Small intestine (tissue), 16 donors: ENCODE measurements at places on chromosomes 2 and 18.

DNA sequence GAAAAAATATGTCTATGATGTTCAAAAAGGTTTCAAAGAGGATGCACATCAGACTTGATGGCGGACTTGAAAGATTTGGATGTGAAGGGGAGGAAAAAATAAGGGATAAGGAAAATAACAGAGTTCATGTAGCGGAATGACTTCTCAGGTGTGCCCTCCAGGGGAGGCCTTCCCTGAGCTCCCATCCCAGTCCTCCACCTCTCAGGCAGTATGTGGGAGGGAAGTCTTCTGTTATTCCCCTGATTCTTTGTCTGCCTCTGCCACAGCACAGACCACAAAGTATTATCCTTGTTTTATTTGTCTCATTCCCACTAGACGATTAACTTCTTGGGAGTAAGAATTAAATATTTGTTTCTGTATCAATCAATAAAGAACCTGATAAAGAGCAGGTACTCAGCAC is 17.7 kb downstream of the COL5A2 start:
- no peak overlapping the region for H3K4me3 ChIP-seq
- H3K4me1 ChIP-seq = peaks cover 3% of the 10 kb centered on the region
- H3K36me3 ChIP-seq = no peaks in the 10 kb centered on the region
- DNase-seq = no peak
- H3K27me3 ChIP-seq = no peaks in the 10 kb centered on the region

- H3K4me3 ChIP-seq = no peak overlapping the region
- peaks cover 2% of the 10 kb centered on the region for H3K27me3 ChIP-seq
- H3K27ac ChIP-seq = no peak overlapping the region
- DNase-seq = no peak
Observed at GRCh38 chr2:7368211-7368610, 451.0 kb downstream of the RNF144A start.

- no peak overlapping the region for H3K4me3 ChIP-seq
- H3K36me3 ChIP-seq = no peaks in the 10 kb centered on the region
- H3K27me3 ChIP-seq = no peaks in the 10 kb centered on the region
- no peaks in the 10 kb centered on the region for H3K4me1 ChIP-seq
- no peak for DNase-seq
Observed at GRCh38 chr18:68769461-68769860, 28.4 kb upstream of the CCDC102B start.

DNA sequence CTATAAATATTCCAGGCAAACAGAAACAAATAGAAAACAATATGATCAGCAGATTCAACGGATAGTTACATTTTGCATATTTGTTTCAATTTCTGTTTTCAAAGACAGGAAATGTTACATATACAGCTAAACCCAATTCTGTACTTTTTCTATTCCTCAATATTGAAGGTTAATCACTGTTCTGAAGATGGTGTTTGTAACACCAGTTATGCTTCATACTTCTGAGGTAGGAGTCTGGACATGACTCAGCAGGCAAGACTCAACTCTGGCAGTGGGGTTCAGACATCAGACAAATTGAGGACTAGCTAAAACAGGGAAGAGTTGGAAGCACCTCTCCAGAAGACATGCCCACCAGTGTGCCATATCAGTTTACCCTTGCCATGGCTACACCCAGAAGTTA is 16.6 kb downstream of the SERPINB13 start:
- DNase-seq = no peak
- no peak overlapping the region for H3K4me3 ChIP-seq
- no peak overlapping the region for H3K27ac ChIP-seq
- no peaks in the 10 kb centered on the region for H3K36me3 ChIP-seq

GRCh38 chr2:62184512-62185230 is 11.2 kb upstream of the B3GNT2 start:
- no peak overlapping the region for H3K4me3 ChIP-seq
- H3K36me3 ChIP-seq = no peaks in the 10 kb centered on the region
- H3K27ac ChIP-seq = no peak overlapping the region
- no peak for DNase-seq
- H3K4me1 ChIP-seq = peaks cover 14% of the 10 kb centered on the region
- H3K27me3 ChIP-seq = no peaks in the 10 kb centered on the region

- H3K36me3 ChIP-seq = no peaks in the 10 kb centered on the region
- H3K27ac ChIP-seq = no peak overlapping the region
Observed at GRCh38 chr2:70188460-70188859, 2.4 kb downstream of the C2orf42 start.

GRCh38 chr2:181300600-181301291 is 156.4 kb upstream of the ITGA4 start:
- no peak overlapping the region for H3K27ac ChIP-seq
- no peaks in the 10 kb centered on the region for H3K36me3 ChIP-seq
- no peak overlapping the region for H3K4me3 ChIP-seq
- peak; percentile 31 for DNase-seq
- no peaks in the 10 kb centered on the region for H3K4me1 ChIP-seq

GRCh38 chr18:44777457-44778192 is 96.9 kb downstream of the SETBP1 start:
- no peak overlapping the region for H3K27ac ChIP-seq
- H3K36me3 ChIP-seq = no peaks in the 10 kb centered on the region
- H3K4me1 ChIP-seq = peaks cover 4% of the 10 kb centered on the region
- H3K4me3 ChIP-seq = no peak overlapping the region
- DNase-seq = no peak

GRCh38 chr2:169659320-169659719 is 34.9 kb downstream of the CFAP210 start:
- H3K27me3 ChIP-seq = no peaks in the 10 kb centered on the region
- no peak overlapping the region for H3K4me3 ChIP-seq
- H3K27ac ChIP-seq = no peak overlapping the region
- H3K36me3 ChIP-seq = no peaks in the 10 kb centered on the region
- no peak for DNase-seq

GRCh38 chr2:117686699-117687098 is 127.8 kb upstream of the DDX18 start:
- no peak overlapping the region for H3K4me3 ChIP-seq
- DNase-seq = no peak
- H3K27ac ChIP-seq = no peak overlapping the region
- H3K27me3 ChIP-seq = no peaks in the 10 kb centered on the region
- H3K4me1 ChIP-seq = no peaks in the 10 kb centered on the region

DNA sequence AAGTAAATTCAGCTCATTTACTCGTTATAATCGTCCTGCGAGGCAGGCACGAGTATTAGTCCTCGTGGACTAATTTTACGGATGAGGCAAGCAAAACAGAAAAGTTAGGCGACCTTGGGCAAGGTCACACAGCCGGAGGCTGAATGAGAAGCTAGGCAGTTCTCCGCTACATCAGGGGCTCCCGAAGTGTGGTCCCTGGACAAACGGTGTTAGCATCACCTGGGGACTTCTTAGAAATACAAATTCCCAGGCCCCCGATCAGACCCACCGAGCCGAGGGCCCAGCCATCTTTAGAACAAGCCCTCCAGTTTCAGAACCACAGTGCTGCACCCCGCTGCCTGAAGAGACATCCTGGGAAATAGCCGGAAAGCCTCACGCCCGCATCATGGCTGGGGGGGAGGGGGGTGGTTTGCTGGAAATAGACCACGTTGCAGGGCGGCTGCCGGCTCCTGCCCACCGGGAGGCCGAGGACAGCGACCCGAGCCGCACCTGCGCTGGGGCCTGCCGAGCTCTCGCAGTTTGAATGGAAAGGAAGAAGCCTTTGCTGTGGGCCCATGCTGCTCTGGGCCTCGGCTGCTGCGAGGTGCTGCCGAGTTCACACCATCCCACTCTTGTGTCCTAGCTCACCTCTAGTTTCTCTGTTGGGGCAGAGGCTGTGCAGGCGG is 72.2 kb downstream of the TFCP2L1 start:
- peaks cover 3% of the 10 kb centered on the region for H3K4me1 ChIP-seq
- H3K36me3 ChIP-seq = no peaks in the 10 kb centered on the region
- no peak for DNase-seq
- H3K4me3 ChIP-seq = no peak overlapping the region

GRCh38 chr2:69615969-69616368 is 27.6 kb downstream of the AAK1 start:
- peaks cover 18% of the 10 kb centered on the region for H3K4me1 ChIP-seq
- no peak for DNase-seq
- no peak overlapping the region for H3K27ac ChIP-seq
- no peak overlapping the region for H3K4me3 ChIP-seq
- H3K36me3 ChIP-seq = peaks cover 6% of the 10 kb centered on the region

- DNase-seq = no peak
- no peaks in the 10 kb centered on the region for H3K4me1 ChIP-seq
Observed at GRCh38 chr2:176985871-176986270, 226.7 kb upstream of the HNRNPA3 start.

DNA sequence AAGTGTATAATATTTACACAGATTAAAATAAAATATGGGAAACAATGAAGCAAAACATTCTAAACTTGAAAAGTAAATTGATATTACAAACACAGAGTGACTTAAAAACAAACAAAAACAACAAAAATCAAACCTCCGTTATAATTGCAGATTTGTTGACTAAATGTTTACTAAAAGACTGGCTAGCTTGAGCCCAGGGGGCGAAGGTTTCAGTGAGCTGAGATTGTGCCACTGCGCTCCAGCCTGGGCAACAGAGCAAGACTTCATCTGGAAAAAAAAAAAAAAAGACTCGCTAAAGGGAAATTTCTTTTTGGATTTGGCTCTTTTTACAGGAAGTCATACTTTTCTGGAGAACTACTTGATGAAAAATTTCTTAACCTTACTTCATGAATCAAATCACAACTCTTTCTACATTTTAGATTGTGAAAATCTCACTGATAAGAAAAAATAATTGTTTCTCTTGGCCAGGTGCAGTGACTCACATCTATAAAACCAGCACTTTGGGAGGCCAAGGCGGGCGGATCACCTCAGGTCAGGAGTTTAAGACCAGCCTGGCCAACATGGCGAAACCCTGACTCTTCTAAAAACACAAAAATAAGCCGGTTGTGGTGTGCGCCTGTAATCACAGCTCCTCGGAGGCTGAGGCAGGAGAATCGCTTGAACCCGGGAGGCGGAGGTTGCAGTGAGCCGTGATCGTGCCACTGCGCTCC is 9.7 kb downstream of the TFPI start:
- H3K36me3 ChIP-seq = no peaks in the 10 kb centered on the region
- H3K27ac ChIP-seq = no peak overlapping the region
- H3K27me3 ChIP-seq = no peaks in the 10 kb centered on the region
- peak; percentile 21 for DNase-seq

GRCh38 chr18:10398571-10398970 is 55.9 kb upstream of the APCDD1 start:
- H3K27ac ChIP-seq = no peak overlapping the region
- no peak overlapping the region for H3K4me3 ChIP-seq
- no peak for DNase-seq
- H3K36me3 ChIP-seq = no peaks in the 10 kb centered on the region
- no peaks in the 10 kb centered on the region for H3K27me3 ChIP-seq

DNA sequence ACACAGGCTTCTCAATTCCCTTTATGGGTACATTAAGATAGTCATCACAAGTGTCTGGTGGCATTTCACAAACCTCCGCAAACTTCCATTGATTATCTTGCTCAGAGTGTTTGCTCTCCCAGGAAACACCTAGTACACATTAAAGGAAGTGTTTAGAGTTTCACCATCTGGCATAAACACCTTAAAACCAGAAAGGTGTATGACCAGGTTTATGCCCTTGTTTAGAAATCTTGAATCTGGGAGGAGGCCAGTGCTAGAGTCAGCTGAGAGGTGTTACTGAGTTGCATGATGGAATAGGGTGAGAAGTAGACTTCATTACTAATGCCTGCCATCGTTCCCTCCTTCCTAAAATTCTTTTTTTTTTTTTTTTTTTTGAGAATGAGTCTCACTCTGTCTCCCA is 78.9 kb upstream of the FAM237A start:
- H3K4me3 ChIP-seq = no peak overlapping the region
- H3K27me3 ChIP-seq = no peaks in the 10 kb centered on the region
- H3K27ac ChIP-seq = no peak overlapping the region
- no peaks in the 10 kb centered on the region for H3K36me3 ChIP-seq
- no peak for DNase-seq

DNA sequence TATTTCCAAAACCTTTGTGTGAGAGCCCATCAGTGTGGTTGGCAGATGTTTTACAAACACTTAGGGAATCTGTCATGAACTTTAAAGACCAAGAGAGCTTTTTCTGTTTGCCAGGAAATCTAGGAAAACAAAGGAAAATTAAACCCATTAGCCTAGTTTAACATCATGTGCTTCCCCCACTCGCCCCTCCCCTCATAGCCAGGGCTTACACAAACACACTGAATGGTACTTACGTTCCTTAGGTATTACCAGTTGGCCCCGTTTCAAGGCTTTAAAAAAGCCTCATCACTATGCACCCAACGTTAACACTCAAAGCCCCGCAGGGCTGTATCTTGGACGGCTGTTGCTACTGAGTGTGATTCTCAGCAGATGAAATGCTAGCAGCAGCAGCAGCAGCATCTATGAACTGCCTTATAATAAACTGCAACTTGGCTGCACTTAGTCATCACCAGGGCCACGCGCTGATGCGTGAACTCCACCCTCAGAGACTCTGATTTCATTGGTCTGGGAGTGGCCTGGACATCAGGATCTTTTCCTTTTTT is 20.1 kb upstream of the TTC39C start:
- H3K4me3 ChIP-seq = no peak overlapping the region
- H3K36me3 ChIP-seq = no peaks in the 10 kb centered on the region
- H3K4me1 ChIP-seq = no peaks in the 10 kb centered on the region
- H3K27me3 ChIP-seq = no peaks in the 10 kb centered on the region
- DNase-seq = peak; percentile 43
- no peak overlapping the region for H3K27ac ChIP-seq

DNA sequence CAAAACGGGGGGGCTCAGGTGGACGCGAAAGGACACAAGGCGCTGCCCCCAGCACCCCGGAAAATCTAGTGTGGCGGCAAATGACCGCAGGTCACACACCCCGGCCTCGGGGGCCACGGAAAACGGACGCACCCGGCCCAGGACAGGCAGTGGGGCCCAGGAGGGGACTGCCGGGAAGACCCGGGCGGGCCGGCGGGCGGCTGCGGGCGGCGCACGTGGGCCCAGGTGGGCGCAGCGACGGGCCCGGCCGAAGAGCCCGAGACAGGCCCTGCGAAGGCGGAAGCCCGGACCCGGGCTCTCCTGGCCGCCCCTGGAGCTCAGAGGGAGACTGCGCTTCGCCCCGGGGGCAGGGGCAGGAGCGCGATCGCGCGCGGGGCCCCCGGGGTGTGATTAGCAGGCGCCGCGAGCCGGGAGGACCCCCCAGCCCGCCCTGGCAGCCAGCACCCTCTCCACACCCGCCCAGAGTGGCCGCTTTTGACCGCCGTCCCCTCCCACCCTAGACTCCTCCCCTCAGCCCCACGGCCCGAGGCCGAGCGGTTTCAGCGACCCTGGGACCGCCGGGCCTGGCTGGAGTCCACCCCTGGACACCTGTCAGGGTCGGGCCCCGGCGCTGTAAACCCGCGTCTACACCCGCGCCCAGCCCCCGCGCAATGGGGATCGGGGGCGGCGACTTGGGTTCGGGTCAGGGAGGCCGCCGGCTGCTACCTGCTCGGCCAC is 773 bp downstream of the MBP start:
- H3K36me3 ChIP-seq = peaks cover 7% of the 10 kb centered on the region
- peak; percentile 89 for DNase-seq
- H3K27ac ChIP-seq = peak overlapping the region; percentile 95
- H3K4me1 ChIP-seq = peaks cover 9% of the 10 kb centered on the region

GRCh38 chr18:5582849-5583681 is 39.3 kb upstream of the EPB41L3 start:
- no peak overlapping the region for H3K4me3 ChIP-seq
- peaks cover 3% of the 10 kb centered on the region for H3K36me3 ChIP-seq
- DNase-seq = no peak
- H3K27ac ChIP-seq = peak overlapping the region; percentile 63
